ENCODE measurements at places on chromosomes 5 and 9.

DNA sequence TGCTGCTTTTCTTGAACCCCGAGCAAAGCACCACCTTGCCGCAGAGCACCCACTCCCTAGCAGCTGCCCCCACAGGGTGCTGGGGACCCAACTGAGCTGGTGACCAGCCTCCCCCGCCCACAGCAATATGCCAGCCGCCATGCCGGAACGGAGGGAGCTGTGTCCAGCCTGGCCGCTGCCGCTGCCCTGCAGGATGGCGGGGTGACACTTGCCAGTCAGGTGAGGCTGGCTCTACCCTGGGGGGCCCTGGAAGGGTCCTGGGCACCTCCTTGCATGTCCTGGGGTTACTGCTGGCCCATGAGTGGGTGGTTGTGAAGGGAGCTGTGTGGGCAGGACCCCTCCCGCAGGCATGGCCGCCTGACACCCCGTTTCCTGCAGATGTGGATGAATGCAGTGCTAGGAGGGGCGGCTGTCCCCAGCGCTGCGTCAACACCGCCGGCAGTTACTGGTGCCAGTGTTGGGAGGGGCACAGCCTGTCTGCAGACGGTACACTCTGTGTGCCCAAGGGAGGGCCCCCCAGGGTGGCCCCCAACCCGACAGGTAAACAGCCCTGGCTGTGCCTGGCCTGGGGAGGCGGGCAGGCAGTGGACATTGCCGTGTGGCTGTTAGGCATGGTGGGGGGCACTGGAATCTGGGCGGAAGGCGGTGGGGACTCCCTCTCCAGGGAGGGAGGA is 7.2 kb downstream of the EGFL7 start:
- DNase-seq: no peak

DNA sequence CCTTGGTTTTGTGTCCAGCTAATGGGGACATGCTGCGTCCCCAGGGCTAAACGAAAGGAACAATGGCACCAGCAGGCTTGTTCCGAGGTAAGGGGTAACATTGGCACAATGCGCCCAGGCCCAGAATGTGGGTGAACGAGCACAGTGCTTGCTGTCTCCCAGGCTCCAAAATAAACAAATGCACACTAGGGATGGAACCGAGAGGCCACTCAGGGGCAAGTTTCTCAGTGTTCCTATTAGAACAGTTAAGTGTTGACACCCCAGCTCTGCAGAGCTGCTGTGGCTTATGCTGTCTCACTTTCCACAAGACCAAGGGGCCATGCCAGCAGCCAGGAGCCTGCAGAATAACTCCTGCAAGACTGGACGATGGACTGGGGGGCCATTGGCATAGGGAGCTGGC is 492.4 kb downstream of the GADD45G start:
- DNase-seq: no peak

DNA sequence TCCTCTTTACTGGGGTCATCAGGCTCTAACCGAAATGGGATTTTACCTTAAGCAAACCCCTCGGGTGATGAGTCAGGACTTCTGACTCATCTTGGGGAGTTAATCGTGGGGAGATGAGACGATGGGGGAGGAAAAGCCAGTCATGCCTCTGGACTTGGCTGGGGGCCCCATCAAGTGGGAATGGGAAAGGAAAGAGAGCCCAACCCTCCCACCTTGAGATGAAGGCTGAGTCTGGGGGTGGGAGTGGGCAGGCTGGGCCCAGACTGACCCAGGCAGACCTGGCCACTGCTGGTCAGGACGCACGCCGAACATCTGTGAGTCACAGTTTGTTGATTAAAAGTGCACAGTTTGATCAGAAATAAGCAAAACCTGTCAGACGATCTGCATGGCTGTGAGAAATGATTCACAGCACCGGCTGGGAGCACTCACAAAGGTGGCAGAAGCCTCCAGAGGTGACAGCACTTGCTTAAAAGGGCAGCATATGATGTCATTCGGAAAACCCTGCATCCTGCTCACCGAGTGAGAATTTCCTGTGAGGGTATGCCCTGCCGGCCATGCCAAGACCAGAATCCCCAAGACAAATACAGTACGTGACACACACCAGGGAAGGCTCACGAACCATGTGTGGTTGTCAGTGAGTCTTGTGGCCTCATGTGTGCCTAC is 50.0 kb upstream of the SLC25A51 start:
- no peak for DNase-seq

- no peak for DNase-seq
Measured at GRCh38 chr5:145510324-145510723, 324.8 kb downstream of the PRELID2 start.

- no peak for DNase-seq
Measured at GRCh38 chr9:96006296-96006879, 130.9 kb downstream of the ERCC6L2 start.

GRCh38 chr5:6269925-6270324 is 108.4 kb downstream of the MED10 start:
- no peak for DNase-seq

- DNase-seq: no peak
Measured at GRCh38 chr9:123187131-123187530, 81.3 kb downstream of the STRBP start.

DNA sequence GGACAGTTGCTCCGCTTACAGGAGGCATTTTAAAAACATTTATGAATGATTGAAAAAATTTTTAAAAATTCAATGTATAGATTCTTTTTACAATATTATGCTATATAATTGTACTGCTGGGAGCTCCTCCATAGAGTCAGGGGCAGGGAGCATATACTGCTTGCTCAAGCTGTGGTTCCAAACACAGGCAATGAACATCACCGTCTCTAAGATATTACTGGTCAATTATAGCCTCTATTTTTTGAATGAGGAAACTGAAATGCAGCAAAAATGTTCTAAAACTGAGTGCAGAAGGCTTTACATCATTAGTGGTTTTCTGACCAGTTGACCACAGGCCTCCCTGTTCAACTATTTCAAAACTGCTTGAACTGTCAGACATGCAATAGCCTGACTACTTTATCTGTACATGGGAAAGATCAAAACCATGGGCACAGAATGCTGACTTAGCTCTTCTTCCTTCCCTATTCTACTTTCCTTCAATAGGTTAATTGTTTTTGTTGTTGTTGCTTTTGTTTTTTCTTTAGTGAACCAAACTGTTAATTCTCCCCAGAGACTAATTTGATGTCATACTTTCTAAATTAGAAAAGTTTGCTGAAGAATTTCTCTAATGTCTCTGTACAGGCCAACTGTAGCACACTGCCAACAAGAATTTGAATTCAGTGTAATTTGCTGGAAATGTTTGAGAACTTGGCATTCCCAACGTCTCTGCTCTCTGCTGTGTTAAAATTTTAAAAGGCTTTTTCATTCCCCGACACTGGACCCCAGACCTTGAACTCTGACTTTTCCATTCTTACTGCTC is 107.6 kb upstream of the MPDZ start:
- DNase-seq: no peak

Data from activated T-helper 1 cell treated with anti-CD3 and anti-CD28 coated beads, Interleukin-2, amount 50 U/mL, for 16 hours (primary cell).